ENCODE measurements at places on chromosomes 4 and X.

DNA sequence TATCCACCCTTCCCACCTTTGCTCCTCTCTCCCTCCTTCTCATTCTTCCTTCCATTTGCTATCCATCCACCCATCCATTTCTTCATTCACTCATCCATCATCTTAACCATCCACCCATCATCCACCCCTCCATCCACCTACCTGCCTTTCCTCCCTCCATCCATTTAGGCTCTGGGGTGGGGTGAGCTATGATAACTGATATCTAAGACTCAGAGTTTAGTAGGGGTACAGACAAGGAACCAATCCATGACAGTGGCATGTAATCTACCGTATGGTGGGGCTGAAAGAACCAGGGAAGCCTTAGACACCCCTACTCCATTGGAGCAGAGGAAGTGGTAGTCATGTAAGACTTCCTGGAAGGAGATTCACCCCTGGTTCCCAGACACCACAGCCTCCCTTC, 23.2 kb downstream of the PSAPL1 start:
- no peak for DNase-seq

DNA sequence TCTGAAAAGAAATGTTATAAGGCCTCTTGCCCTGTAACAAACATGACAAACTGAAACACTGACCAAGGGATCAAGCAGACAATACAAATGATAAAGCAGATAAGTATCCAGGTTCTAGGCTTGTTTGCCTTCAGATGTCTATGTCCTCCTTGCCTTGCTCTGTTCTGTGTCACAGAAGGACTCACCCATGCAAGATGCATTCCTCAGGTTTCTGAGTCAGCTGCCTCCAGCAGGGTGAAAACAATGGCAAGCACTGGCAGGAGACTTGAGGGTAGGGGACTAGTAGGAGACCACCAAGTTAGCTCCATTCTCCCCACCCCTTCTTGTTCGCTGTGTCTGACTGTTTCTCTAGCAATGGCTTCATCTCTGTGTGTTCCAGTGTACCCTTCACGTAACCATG, 76.6 kb upstream of the CXXC4 start:
- no peak for DNase-seq

DNA sequence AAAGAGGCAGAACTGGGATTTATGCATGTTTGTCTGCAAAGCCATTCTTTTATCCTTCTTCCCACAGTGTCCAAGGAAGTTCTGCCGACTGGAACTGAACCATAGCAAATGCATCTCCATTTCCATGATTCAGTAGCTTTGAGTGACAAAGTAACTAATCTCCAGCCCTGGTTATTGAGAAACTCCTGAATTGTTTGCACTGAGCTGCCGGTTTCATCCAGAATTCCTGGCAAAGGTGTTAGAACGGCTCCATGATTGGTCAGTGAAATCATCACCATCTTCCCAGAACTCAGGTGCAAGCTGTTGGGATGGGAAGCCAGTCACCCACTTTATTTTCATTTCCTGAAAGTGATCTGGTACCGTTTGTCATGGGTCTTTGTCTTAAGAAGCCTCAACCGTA, 47.0 kb upstream of the SLC34A2 start:
- DNase-seq: no peak

DNA sequence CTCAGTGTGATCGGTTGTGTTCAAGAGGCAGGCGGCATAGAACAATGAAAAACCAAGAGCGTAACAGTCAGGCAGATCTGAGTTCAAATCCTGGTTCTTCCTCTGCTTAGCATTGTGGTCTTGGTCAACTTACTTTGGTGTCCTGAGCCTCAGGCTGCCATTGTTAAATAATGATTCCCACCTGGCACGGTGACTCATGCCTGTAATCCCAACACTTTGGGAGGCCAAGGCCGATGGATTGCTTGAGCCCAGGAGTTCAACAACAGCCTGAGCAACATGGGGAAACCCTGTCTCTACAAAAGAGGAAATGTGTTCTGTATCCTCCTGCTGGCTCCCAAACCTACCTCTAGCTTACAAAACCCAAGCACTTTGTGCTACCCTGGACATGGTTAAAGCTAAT, 129.0 kb upstream of the STX18 start:
- DNase-seq: no peak

DNA sequence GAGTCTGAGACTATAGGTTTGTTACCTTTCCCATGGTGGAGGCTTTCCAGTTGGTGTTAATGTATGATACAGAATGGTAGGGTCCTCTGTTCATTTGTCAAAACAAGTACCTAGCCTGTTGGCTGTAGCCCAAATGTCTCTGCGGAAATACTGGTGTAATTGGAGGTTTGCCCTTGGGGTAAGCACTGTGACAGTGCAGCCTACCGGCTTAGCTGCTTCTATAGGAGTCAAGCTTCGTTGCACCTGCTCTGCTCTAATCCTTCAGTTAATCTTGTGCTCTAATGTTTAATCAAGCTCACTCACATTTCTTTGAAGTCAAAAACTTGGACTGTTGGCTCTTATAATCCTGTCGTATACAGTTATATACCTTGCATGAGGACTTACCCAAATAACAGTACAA, 203.4 kb downstream of the CCNG2 start:
- DNase-seq: no peak

DNA sequence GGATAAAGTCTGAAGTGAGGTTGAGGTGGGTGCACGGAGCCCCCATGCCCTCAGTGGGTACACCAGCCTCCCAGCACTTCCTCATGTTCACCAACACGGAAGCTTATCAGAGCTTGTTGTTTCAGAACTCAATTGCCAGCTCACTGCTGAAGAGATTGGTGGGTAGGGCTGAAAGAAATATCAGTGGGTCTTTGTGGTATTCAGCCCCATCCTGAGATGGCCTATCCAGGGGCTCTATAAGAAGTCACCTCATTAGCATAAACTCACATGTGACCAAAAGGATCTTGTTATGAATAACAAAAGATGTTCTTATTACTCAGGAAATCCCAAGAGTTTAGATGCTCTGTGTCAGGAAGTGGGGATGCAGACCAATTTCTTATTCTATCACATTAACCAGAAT, 177.3 kb downstream of the ARHGAP10 start:
- no peak for DNase-seq

- no peak for DNase-seq
These were observed 144.4 kb downstream of the GLRA2 start for GRCh38 chrX:14673764-14674163.

- no peak for DNase-seq
These were observed 1.5 kb upstream of the CRLF2 start for GRCh38 chrX:1213971-1214370.

DNA sequence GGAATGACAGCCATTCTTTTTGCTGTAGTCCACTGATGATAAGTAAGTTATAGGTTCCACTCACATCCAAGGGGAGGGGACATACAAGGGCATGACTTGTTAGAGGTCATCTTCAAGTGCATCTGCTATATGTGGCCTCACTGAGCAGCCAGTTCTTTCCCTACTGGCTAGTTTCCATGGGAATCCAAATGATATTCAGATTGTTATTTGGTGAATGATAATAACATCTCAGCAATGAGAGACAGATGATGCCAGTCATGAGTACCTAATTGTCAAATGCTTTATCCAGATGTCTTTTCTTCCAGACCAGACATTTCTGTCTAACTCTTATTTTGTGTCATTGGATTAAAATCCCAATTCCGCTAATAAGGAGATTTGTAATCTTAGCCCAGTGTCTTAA, 460.4 kb upstream of the BOD1L1 start:
- DNase-seq: no peak

- no peak for DNase-seq
These were observed 626.5 kb upstream of the CPEB2 start for GRCh38 chr4:14375816-14376215.

DNA sequence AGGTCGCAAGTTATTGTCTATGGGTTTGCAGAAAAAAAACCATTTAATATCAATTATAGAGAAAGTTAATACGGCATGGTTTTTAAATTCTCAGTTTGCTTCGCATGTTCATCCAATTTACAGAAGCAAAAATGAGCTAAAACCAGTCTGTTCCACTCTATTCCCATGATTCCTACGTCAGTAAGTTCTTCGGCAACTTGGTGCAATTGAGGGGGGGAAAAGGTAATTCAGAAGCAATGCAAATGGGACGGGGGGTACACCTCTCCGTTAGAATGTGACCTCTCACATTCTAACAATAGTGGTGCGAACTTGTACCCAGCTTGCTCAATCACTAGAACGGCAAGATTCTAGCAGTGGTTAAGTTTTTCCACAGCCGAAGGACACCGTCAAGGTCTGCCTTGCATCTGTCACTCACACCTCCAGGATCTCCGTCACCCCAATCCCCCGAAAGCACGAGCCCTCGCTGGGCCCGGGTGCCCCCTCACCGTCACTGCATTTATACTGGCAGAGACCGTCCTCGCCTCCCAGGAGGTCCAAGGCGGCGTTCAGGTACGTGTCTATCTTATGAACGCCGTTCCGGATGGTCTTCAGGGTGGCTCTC, 653 bp downstream of the PLA2G12A start:
- DNase-seq: peak; percentile 31

GRCh38 chr4:548976-549375, 27.1 kb downstream of the TMEM271 start:
- DNase-seq: no peak

DNA sequence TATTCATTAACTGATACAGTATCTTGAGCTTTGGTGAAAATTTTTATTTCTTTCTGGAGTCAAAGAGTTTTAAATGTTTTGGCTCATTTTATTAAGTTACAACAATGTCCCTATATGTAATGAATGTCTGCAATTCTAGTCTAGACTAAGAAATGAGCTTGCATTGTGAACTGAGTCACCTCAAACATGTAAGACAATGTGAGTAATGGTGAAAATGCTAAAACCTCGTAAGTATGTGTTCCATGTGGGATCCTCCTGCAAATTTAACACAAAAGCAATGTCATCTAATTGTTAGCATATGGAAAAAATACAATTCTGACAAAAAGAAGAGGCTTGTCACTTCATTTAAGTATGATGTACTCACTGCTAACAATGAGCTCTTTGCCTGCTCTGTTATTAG, 480.5 kb upstream of the FSTL5 start:
- DNase-seq: no peak

DNA sequence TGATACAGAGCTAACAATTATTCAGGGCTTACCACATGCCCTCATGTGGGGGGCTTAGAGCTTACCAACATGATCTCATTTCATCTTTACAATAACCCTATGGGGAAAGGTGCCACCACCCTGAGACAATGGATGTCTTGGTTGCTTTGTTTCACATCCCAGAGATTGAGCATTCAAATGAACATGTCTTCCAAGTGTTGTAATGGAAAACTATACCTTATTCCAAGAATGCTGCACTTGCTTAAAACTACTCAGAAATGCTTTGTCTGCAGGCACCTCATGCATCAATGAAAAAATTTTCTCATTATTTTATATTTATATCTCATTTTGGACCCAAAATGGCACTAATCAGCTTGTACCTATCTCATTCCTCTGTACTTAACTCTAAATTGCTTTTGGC, 34.6 kb downstream of the BCLAF3 start:
- no peak for DNase-seq

DNA sequence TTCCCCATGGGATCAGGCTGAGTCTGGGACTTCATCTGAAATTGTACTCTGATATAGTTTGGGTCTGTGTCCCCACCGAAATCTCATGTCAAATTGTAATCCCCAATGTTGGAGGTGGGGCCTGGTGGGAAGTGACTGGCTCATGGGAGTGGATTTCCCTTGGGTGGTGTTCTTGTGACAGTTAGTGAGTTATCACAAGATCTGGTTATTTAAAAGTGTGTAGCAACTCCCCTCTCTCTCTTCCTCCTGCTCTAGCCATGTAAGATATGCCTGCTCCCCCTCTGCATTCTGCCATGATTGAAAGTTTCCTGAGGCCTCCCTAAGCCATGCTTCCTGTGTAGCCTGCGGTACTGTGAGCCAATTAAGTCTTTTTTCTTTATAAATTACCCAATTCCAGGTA, 61.0 kb downstream of the RASGEF1B start:
- no peak for DNase-seq

DNA sequence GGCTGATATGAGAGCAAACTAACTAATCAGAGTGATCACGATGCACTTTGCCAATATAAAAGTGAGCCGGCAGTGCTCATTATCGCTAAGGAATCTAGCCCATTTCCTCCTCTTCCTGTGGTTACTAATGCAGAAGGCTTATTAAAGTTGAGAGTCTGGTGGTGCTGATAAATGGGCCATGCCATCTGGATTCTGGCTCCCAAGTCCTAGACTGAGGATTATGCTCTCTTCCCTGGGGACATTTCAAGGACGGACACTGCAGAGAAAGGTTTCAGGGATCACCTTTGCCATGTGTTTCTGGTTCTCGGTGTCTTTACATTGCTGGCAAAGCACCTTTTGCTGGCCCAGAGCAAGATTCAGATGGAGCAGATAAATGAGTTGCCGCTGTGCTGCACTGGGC, 85.3 kb downstream of the RTL5 start:
- no peak for DNase-seq

DNA sequence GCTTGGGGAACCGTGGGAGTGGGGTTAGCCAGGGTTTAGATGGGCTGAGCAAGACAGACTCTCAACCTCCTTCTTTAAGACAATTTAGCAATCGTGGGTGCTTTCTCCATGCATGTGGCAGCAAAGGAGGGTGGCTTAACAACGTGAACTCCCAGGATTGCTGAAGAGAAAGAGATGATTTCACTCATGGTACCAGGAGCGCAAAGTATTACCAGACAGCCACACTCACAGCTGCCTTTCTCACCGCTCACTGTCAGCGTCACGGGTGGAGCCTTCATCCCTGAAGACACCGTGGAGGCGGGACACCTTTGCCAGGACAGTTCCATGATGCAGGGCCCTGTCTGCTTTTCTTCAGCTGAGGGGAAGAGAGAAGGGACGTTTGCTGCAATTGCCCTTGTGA, 212.5 kb upstream of the PSAPL1 start:
- DNase-seq: no peak

DNA sequence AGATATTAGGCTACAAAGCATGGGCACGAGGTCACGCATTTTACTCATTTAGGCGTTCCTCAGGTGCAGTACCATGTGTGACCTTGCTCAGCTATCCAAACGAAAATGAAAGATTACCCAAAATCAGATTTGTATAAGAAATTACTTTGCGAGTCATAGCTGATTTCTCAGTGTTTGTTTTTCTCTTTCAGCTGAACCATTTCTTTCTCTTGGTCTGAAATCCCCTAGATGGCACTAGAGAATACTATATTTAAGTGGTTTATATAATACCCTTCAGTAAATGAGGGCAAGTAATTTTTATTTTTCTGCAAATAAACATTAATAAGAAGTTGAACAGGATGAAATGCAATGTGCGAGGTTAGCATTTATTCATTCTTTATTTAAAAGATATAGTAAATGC, 496.6 kb downstream of the STIM2 start:
- DNase-seq: no peak

DNA sequence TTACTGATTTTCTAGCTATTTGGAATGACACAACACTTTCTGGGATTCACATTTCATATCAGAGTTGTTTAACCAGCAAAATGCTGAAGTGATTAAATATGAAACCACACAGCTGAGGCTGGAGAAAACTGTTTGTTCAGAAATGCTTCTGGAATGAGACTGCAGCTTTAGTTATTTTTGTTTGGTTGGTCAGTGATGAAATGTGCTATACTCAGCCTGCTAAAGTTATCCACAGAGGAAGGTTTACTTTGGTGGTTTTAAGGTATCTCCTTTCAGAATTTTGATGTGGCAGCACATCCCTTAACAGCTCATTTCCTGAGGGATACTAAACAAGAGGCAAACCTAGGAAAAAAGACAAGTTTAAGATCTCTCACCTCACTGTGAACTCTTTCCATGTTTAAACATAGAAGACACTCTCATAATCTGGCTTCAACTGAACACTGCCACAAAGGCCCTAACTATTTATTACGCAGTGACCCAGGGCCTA, 106.6 kb upstream of the PDE5A start:
- no peak for DNase-seq
